ENCODE measurements at places on chromosomes 11 and 22.

DNA sequence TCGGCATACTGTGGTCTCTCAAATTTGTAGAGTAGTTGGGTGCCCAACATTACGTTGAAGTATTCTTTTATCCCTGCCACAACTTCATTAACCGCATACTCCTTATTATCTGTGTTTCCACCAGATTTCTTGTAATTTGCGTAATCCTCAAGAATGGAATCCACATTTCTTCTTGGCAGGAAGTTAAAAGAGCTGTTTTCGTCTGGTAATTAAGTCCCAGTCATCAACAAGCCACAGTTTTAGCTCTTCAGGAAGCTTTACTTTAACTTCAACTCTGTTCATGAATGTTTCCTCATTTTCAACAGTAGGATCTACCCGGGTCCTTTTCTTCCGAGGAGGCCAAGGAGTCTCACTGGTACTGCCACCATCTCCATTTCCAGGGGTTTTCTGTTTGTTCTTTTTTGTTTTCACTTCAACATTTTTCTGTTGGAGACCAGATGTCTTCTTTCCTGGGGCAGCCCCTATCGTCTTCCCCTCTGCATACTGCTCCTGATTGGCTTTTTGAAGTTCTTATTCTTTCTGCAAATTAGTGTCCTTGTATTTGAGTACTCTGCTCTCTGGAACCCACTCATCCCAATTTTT is 30.3 kb downstream of the PDE3B start:
- no peak for DNase-seq

GRCh38 chr11:87020764-87021365 is 16.9 kb upstream of the TMEM135 start:
- DNase-seq, result no peak

DNA sequence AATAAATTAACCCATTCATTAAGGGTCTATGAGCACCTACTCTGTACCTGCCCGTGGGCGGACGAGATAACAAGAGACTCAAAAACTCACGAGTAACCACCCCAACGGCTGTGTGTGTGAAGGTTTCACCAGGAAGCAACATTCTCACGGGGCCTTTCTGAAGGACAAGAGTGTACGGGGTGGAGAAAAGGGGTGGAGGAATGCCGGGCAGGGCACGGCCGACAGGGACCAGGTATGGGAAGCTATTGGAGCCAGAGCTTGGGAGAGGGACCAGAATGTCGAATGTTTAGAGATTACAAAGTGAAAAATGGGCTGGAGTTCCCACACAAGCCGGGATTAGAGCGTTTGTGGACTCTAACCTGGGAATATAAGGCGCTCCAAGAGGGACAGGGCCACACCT is 1.6 kb downstream of the KMT5B start:
- DNase-seq, result no peak

GRCh38 chr11:117819096-117820040 is 5.2 kb downstream of the FXYD2 start:
- DNase-seq, result no peak

- no peak for DNase-seq
Measured at GRCh38 chr11:102292933-102293332, 24.4 kb upstream of the BIRC3 start.
